ENCODE measurements at places on chromosomes 12 and 14.

DNA sequence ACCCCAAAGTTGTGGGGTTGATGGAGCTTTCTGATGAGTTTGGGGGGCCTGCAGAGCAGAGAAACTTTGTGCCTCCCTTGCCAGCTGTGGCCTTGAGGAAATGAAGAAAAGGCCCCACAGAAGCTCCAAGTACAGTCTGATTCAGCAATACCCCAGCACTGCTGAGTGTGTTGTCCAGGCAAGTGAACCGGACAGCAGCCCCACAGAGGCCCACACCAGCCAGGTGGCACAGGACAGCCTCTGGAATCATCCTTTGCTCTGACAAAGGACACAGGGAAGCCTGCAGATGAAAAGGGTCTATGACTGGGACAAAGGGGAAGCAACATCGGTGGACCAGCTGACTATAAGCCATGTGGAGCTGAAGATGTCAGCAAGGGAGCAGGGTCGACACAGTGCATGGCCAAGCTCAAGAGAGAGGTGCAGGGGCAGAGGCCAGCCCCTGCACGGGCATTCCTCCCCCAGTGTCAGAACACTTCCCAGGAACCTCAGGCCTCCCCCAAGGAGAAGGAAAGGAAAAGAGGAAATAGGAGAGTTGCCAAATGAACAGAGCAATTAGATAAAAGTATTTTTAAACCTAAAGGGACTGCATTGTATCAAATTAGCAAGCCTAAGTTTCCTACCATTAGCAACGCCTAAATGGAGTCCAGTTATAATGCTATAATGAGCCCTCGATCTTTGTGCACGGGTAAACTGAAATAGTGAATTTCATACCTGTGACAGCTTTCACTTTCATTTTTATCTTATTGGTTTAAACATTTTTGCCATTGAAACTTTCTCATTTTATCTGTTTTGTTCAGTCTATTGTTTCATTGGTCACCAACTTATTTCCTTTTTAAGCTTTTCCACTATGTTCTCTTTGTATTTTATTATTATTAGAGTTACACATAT, 46.3 kb upstream of the PTGDR start:
- no peak for DNase-seq

GRCh38 chr12:112971248-112971647, 7.1 kb upstream of the OAS2 start:
- DNase-seq = no peak

- DNase-seq = peak; percentile 40
Observed at GRCh38 chr12:113245695-113246477, 24.6 kb downstream of the TPCN1 start.

DNA sequence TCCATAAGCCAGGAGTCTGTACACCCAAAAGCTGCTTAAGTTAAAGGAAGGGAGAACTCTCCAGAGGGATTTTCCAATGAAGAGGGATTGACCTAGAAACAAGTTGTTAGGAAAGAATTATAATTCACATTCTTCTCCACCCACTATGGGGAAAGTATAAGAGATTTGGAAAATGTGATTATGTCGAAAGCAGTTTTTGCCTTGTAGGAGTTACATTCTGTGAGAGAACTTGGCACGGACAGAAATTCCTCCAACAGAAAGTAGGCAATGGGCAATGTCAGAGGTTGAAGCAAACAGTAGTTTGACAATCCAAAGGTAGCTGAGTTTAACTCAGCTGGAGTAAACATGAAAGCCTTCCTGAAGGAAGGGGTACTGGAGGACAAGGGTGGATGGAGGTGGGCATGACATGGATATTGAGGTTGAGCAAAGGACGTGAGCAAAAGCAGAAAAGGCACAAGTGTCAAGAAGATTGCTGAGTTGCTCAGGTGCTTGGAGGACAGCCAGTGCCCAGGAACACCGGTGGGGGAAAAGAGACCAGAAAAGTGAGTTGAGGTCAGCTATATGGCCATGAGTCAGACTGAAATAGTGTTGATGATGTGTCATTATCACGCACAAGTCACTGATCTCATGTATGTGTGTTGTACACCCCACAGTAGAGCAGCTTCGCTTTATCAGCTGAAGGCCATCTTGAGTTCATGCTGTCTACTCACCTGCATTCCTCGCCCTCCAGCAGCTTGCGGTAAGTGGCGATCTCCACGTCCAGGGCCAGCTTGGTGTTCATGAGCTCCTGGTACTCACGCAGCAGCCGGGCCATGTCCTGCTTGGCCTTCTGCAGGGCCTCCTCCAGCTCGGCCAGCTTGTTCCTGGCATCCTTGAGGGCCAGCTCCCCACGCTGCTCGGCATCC, 4.0 kb downstream of the KRT5 start:
- no peak for DNase-seq

DNA sequence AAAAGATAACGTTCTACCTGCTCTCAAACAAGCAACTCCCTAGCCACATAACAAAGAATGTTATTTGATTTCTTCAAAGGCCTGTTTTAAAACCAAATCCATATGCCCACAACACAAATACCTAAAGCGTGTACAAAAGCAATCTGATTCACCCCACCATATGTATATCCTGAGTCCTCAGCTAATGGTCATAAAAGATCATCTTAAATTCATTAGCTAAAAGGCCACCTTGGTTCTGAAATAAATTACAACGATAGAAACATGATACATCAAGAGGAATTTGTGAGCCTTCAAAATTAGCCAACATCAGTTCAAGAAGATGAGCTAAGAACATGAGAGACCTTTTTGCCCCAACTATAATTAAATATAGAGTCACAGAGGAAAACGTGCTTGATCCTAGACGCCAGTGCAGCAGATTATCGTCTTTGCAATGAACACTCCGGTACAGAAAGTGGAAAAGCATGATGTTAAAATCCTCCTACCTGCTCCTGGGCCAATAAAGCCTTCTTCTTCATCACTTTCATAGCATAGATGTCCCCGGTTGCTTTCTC, 20.0 kb downstream of the CIT start:
- DNase-seq = peak; percentile 57

DNA sequence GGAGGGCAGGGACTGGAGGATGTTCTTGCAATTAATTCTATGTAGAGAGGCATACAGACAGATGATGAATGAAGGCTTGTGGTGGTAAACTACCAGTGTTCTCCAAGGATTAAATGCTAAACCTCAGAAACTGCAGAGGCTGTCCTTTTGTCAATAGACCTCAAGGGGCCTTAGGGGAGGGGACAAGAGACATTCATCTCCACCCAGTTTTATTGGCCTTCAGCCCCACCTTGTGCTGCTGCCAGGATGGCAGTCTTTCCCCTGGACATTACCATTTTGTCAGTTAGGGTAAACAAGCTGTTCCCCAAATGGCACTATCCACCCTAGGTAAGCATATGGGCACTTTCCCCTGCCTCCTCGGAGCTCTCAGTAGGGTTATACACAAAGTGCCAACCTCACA, 4.9 kb upstream of the SMAGP start:
- no peak for DNase-seq

GRCh38 chr14:67537736-67538135, 4.6 kb downstream of the PLEKHH1 start:
- no peak for DNase-seq

- DNase-seq = no peak
Observed at GRCh38 chr12:95956557-95957145, 13.5 kb downstream of the AMDHD1 start.

GRCh38 chr14:56131865-56132833, 13.9 kb downstream of the PELI2 start:
- no peak for DNase-seq

- DNase-seq = peak; percentile 81
Observed at GRCh38 chr14:100078997-100079725, 13.9 kb downstream of the EVL start.

GRCh38 chr14:70642303-70643235, 853 bp downstream of the TTC9 start:
- DNase-seq = no peak

GRCh38 chr14:89724628-89724960, 229.9 kb downstream of the EFCAB11 start:
- DNase-seq = no peak

DNA sequence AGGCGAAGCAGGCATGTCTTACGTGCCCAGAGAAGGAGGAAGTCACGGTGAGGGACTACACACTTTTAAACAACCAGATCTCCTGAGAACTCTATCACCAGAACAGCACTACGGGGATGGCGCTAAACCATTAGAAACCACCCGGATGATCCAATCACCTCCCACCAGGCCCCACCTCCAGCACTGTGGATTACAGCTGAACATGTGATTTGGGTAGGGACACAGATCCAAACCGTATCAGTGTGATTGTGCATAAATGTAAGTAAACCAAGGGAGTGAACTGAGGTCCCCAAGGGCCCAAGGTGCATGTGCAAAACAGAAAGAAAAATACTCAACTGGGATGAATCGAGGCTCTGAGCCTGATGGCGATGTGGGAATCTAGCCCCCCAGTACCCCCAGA, 134.2 kb downstream of the DICER1 start:
- DNase-seq = no peak

DNA sequence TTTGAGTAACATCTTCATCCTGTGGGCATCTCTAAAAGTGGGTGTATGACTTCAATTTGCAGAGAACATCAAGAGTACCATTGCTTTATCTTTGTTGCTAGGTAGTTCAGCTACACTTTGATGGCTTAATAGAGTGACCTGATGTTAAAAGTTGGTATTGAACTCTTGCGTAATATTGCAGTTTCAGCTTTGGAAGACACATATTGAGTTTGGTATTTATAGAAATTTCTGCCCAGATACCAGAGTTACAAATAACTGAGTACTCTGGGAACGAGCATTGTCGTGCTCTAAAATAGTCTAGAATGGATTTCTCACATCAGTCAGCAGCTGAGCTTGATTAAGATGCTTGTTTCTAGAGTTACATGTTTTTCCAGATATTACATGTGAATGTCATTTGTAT, 24.8 kb upstream of the AKAP5 start:
- DNase-seq = no peak

DNA sequence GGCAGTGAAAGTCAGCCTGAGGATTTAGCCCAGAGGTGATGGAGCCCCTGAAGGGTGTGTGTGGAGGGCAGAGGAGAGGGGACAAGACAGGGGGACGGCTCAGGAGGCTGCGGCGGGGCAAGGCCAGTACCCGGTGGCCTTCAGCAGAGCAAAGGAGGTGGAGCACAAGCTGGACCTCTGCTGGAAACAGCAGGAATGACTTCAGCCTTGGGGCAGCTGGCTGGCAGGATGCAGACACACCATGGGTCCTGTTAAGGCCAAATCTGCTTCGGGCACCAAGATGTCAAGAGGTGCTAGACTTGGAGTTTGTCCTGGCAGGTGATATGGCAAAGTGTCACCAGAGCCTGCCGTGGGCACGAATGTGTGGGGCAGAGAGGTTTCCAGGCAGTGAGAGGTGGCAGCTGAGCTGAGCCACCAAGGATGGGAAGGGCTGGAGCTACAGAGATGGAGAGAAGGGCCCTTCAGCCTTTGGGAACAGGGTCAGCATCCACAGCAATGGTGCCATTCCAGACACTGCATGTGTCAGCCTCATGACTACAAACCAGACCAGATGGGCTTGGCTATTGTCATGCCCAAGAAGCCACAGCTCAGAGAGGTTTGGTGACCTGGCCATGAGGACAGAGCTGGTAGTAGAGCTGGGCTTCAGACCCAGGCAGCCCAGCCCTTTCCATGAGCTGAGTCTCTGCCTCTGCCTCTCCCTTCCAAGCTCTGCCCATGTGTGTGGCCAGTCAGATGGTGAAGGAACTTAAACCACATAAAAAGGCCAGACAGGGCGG, 91.9 kb downstream of the LGMN start:
- no peak for DNase-seq

GRCh38 chr12:39173726-39174125, 268.3 kb upstream of the CPNE8 start:
- DNase-seq = no peak

DNA sequence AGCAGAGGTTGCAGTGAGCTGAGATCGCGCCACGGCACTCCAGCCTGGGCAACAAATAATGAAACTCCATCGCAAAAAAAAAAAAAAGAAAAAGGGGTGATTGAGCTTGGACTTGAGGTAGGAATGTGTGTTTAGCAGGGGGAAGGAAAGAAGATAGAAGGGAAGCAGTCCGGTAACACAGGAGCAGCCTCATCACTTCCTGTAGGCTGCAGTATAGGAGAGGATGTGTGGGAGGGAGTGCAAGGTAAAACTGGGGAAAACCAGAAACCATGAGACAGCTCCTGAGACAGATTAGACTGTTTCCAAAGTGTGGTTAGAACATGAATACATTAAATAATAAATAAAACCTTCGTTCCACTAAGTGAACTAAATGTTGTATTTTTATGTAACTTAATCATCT, 49.2 kb downstream of the FGD4 start:
- DNase-seq = no peak

DNA sequence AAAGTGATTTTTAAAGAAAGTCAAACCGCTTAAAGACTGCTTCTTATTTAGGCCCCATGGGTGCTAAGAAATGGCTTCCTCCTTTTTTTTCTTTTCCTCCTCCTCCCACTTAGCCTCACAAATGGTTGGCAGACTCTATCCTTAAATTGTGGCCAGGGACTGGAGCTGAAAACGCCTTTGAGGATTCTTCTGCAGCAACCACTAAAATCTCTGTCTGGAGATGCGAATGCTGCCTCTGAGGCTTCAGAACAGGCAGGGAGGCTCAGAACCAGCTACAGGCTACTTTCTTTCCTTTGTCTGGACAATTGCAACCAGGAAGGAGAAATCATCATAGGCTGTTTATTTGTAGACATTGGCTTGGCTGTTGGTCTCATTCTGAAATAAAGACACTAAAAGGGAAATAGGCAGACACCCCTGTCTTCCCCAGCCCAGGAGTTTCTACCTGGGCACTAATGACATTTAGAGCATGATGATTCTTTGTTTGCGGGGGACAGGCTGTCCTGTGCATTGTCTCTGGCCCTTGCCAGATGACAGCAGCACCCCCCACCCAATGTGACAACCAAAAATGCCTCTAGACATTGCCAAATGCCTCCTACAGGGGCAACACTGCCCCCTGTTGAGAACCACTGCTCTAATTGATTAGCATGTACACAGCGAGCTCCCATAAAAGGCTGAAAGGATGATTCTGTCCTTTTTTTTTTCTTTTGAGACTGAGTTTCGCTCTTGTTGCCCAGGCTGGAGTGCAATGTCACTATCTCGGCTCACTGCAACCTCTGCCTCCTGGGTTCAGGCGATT, 50.3 kb downstream of the MAP1LC3B2 start:
- no peak for DNase-seq

DNA sequence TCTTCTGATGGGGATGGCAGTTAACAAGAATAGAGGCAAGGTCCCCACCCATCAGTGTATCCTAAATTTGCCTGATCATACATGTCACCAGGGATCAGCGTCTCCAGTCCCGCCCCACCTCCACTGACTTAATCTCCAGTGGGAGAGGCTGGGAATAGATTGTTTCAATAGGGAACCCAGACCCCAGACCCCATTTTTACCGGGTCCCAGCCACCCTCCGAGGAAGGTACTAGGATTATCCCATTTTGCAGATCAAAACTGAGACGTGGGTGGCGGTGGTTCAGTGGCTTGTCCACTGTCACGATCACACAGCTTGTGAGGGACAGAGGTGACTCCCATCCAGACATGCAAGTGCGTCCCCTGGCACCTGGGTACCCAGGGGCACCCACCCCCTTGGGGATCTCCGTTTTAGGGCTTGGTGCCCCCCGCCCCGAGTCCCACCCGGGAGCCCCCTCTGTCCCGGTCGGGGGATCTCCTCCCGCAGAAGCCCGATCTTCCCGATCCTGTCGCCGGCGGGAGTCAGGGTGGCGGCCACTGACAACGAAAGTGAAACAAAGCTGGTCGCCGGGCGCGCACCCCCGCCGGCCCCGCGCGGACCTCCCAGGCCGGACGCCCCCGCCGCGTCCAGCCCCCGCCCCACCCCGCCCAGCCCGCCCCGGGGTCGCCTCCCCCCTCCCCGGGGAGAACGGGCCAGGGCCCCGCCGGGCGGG, 523 bp downstream of the WSB2 start:
- DNase-seq = no peak
